ENCODE measurements at places on chromosomes 1 and 21.

GRCh38 chr1:76881762-76882161, 14.5 kb downstream of the ST6GALNAC5 start:
- no peak for DNase-seq

GRCh38 chr1:14112613-14113012, 412.6 kb downstream of the PRDM2 start:
- no peak for DNase-seq

GRCh38 chr1:8867878-8868567, 10.5 kb downstream of the ENO1 start:
- DNase-seq, result no peak

- DNase-seq, result peak; percentile 48
Observed at GRCh38 chr1:150563340-150564038, 14.3 kb downstream of the ADAMTSL4 start.

DNA sequence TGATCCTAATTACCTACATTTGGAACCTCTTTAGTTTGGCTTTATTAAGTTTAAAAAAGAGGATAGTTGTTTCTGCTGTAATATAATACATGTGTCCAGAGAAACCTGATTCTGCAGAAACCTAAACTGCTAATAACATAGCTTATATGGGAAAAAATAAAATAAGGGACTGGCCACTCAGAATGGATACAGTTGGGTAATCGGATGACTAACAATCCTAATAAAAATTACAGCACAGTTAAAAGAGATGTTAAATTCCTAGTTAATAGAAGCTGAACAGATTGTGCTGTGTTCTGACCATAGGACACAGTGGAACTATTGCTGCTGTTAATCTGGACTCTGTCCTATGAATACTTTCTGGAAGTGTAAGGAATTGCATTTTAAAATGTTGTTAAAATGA, 16.0 kb downstream of the ARV1 start:
- no peak for DNase-seq

- DNase-seq, result no peak
Observed at GRCh38 chr21:20519076-20519475, 479.1 kb upstream of the NCAM2 start.

DNA sequence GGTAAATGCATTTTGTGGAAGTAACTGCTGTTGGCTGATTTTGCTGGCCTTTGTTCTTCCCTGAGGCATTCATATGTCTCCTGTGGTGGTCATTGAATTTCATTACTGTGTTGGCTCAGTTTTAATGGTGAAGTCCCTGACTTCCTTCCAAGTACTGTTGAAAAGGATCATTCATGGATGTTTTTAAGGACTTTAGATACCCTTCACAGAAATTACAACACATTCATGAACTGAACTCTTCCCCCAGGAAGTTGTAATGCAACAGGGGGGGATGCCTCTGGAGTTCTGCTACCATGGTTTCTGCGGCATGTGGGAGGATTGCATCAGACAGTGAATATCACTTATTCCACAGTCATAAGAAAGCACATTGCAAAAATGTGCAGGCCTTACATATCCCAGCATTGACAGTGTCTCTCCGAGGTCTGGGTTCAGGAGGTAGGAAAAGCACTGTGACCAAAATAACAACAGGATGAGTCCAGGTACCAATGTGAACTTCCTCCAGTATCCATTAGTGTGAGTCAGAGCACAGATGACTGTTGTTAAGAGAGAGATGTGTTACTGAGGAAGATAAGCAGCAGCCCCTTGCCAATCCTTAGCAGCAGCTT, 2.1 kb upstream of the RAB3GAP2 start:
- no peak for DNase-seq

GRCh38 chr1:162633081-162633762, 958 bp downstream of the DDR2 start:
- no peak for DNase-seq
